ENCODE measurements at places on chromosomes 2 and 18.

DNA sequence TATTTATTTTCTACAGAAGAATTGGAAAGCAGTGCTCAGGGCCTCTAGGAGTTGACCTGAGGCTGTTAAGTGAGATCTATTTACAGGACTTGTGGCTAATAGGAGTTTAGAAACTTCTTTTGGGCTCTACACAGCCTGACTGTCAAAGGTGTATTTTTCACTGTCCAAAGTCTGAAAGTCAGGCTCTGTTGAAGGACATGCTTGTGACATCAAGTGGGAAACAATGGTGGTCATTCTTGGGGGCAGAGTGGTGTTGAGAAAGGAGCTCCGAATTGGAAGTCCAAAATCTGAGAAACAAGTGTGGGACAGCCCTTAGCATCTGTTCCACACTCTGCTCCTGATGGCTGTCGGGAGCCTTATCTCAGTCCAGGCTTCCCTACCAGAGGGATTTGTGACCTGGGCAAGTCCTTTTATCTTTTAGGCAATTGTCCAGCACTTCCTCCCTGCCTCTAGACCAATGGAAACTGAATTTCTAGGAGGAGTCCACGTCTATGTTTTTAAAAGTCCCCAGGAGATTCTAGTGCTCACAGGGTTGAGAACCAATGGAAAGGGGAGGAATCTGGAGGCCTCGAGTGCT is 76.4 kb downstream of the LIPG start:
- DNase-seq, result no peak

- no peak for DNase-seq
Measured at GRCh38 chr18:43919551-43919950, 642.3 kb upstream of the SYT4 start.

DNA sequence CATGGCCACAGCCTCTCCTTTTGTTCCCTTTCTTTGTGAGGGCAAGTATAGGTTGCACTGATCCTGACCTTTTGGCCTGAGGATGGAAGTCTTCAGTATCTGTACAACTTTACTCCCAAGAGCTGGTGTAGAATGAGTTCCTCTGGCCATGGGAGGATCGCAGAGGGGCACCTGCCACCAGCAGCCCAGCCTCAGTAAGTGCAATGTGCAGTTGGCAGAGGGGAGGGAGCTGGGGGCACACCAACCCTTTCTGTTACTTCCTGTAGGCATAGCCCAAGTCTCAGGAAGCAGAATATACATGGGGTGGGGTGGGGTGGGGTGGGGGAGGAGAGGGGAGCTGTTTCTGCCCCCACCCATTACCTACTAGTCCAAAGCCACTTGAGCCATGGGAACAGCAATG is 65.1 kb upstream of the AQP4 start:
- no peak for DNase-seq

GRCh38 chr2:226796012-226796839 is 3.4 kb downstream of the IRS1 start:
- DNase-seq, result no peak

DNA sequence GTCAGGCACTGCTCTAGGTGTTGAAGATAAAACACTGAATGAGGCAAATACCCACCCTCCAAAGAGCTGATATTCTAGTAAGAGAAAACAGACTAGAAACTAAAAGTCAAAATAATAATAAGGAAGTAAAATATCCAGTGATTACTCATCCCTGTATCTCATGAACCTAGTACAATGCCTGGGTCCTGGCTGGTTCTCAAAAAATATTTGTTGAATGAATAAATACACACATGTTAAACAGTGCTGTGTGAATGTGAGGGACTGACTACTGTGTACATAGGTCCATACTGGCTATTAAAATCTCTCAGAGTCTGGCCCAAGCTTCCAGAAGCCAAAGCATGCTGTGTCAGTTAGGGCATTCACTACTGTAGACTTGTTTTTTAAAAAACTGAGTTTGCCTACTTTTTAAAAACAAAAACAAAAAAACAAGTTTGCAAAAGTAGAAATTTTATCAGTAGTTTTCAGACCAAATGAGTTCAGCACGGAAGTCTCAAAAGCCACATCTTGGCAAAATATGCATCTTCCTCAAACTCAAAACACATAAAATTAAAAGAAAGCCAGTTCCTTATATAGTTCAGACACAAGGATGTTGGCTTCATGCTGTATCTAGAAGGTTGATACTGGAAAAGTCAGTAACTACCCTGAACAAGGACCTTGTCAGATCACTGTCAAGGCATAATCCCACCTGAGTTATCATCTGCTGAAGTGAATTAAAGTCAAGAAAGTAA is 136.2 kb downstream of the THADA start:
- DNase-seq, result peak; percentile 4

DNA sequence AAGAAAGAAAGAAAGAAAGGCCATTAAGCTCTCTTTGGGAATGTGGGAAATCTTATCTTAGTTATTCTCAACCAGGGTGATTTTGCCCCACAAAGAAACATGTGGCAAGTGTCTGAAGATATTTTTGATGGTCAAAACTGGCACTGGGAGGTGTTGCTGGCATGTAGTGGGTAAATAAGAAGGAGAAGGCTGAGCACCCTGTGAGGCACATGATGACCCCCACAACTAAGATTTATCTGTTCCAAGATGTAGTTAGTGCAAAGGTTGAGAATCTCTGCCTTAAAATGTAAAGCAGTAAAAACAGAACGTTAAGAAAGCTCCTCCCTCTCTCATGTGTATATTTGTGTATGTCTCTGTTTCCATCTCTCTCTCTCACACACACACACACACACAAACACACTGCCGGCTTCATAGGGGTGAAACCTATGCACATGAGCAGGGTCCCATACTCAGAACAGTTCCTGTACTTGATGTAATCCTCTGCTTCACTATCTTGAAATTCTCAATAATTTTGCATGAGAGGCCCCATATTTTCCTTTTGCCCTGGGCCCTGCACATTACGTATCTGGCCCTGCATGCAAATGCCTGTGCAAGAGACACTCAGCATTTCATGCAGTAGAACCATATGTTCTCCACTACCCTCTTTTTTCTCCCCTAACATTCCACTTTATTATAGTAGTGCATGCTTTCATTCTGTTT is 94.3 kb downstream of the MREG start:
- no peak for DNase-seq

DNA sequence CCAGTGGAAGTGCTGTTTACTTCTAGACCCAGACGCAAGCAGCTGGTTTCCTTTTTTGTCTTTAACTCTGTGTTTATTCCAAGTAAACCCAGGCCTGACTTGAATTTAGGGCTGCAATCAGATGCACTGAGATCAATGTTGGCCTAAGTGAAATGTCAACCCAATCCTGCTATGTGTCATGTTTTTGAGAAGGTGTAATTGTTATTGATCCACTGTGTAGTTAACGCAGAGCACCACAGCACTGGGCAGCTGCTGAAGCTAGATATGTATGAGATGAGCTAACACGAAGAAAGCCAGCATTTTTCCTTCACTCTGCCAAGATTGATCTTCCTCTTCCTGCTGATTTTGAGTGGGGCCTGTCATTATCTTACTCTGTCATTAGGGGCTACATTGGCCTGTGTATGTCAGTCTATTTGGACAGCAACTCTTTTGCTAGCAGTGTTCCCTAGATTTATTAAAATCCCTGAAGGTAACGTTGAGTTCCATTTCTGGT is 18.9 kb upstream of the DLX1 start:
- DNase-seq, result no peak

- no peak for DNase-seq
Measured at GRCh38 chr2:135893374-135893794, 17.1 kb upstream of the MCM6 start.

GRCh38 chr2:200077210-200077650 is 121.8 kb downstream of the MAIP1 start:
- DNase-seq, result no peak

DNA sequence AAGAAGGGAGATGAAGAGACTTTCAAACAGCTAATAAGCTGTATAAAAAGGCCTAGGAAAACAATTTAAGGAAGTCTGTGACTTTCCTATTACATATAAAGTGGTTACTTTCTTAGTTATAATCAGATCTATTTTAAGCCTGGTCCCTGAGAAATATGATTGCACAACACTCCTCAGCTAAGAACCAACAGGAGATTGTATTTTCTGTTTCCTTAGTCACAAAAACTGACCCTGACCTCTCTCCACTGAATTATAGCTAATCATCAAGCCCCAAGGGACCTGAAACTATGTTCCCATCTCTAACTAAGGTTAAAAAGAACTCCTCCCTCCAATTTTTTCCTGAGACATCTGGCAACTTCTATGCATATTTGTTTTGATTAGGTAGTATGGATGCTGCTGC is 106.9 kb downstream of the ROCK1 start:
- peak; percentile 34 for DNase-seq

GRCh38 chr2:109185338-109185737 is 56.3 kb downstream of the SH3RF3 start:
- no peak for DNase-seq

DNA sequence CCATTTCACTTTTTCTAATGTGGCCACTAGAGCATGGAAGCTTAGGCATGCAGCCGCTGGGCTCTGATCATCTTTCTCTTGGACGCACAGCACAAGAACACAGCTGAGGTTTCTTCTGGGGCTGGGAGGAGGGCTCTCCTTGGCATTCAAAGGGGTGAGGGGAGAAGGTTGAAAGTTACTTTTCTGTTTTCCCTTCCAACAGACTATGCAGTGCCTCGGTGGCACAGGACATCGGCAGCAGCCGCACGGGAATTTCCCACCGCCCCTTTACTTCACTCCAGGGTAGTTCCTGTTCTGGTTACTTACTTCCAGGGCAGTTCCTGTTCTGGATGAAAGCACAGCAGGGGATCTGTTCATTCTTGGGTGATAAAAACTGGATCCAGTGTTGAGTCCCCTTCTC is 18.9 kb upstream of the MAL start:
- no peak for DNase-seq

DNA sequence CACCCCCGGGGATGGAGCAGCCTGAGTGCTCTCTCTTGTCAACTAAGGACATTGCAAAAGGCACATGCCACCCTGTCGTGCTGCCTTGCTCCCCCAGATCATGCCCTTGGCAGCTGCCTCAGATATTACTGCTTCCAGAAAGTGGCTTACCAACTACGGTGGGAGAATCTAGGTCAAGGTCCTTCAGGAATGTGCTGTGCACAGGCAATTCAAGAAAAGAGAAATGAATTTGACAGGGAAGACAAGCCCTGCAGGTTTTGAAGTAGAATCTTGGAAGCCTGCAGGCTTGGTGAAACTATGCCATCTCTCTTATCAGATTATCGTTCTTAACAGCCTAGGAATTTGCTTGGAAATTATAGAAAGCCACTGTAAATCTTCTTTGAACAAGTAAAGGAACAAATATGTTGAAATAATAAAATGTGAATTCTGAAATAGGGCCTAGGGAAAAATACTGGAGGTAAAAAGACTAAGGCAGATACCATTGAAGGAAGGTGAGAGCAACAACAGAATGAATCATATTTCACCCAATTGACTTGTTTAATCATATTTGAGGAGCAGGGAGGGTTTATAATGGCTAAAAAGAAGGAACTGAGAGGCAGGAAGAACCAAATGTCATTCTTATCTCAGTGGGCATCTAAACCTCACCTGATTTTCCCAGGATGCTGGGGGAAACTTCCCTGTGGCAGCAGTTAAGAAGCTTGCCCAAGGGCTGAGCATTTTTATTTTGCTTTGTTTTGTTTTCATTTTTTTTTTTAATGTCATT is 94.0 kb upstream of the GLS start:
- DNase-seq, result no peak

GRCh38 chr2:228374741-228375140 is 193.3 kb upstream of the SPHKAP start:
- DNase-seq, result no peak

- peak; percentile 14 for DNase-seq
Measured at GRCh38 chr2:144325086-144325485, 194.8 kb downstream of the ZEB2 start.

- DNase-seq, result no peak
Measured at GRCh38 chr18:75277610-75277928, 67.0 kb downstream of the TSHZ1 start.

GRCh38 chr2:96264656-96265348 is 995 bp downstream of the TMEM127 start:
- DNase-seq, result peak; percentile 60

DNA sequence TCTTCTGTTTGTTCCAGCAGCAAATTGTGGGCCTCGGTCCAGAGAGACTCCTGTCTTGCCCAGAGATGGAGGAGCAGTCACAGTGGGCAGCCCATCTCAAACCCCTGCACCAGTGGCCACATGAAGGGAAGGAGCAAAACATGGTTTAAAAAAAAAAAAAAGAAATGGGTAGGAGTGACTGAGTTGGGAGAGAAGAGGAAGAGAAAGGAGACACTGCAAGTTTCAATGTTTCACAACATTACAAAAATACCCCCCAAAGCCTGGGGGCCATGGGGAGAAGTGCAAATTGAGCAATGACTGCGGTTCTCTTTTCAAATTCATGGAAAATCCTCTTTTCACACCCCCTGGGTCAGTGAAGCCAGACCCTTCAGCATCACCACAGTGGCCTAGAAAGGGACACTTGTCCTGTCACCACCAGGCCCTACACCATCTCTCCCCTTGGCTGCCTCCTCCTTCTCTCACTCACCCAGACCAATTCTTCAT is 117.1 kb downstream of the ZFP36L2 start:
- peak; percentile 79 for DNase-seq

- no peak for DNase-seq
Measured at GRCh38 chr2:151401149-151401548, 8.6 kb upstream of the RIF1 start.

DNA sequence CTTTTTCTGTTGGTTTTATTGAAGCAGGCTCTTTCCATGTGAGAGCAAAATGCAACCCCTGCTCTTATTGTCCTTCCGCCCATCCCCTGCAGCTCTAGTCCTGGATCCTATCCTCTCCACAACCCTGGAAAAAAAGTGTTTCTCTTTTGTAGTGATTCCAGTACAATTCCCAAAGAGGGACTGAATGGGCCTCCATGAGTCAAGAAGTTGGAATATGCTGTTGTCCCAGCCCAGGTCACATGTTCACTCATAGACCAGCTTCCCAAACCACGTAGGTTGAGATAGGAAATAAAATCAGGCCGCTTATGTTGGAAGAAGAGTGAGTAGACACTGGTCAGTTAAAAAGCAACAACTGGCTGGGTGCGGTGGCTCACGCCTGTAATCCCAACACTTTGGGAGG is 39.4 kb downstream of the CPO start:
- DNase-seq, result no peak

DNA sequence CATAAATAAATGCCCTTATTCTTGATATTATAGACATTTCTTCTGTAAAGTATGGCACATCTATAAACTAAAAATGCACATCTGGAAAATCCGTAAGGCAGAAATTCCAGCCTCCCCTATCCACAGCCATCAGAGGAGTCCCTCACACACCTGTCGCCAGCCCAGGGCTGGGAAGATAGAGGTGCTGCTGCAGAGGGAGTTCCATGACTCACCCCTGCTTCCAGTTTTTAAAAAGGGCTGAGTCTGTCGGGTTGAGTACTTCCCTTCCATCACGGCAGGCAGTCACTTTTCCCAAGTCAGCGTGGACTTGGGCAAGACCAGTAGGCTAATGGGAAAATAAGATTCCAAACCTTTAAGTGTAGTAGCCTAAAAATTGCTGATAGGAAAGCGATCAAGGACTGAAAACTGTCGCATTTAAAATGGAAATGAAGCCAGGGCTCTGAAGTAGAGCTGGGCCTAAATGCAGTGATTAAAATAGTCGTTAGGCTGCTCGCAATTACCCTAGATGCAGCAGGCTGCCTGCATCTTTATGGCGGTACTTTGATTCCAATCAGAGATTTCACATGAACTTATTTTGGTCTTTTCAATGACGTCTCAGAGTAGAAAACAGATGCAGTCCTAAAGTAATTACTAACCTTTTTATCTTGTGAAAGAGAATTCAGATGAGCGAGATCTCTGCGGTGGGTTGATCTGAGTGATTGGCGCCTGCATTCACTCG is 280.5 kb downstream of the AGAP1 start:
- DNase-seq, result no peak

GRCh38 chr2:31219131-31219969 is 2.0 kb upstream of the CAPN14 start:
- peak; percentile 8 for DNase-seq

Data from Kasumi-1 (cell line).